Hematopoietic multipotent progenitor cell treated with erythropoietin and hydrocortisone succinate and interleukin-3 and kit ligand, for 8 days (in vitro differentiated cells): ENCODE measurements at places on chromosomes 7 and 10.

DNA sequence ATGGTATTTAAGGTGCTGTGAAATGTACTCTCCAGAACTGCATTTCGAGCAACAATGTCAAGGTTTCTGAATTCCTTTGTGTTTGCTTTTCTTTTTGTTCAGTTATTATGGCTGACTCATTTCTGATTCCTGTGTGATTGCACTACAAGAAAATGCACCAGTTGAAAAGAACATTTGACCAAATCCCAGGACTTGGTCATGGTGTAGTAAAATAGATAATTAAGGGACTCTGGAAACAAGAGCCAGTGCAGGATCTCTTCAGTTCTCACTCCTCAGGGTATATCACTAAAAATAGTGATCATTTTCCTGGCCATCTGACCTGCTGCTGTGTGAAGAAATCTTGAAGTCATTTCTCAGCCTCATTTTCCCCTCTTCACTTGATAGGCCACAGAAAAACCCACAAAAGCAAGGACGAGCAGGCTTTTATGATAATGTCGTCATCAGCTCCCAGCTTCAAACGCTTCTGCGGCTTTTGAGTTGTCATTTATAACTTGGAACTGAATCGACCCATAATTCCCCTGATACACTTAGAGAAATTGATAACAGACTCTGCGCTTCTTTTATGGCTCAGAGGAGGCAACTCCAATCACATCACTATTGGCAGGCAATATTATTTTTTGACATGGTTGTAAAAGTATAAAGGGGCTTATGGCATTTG lies 274.7 kb downstream of the HDAC9 start:
- no peak for DNase-seq

DNA sequence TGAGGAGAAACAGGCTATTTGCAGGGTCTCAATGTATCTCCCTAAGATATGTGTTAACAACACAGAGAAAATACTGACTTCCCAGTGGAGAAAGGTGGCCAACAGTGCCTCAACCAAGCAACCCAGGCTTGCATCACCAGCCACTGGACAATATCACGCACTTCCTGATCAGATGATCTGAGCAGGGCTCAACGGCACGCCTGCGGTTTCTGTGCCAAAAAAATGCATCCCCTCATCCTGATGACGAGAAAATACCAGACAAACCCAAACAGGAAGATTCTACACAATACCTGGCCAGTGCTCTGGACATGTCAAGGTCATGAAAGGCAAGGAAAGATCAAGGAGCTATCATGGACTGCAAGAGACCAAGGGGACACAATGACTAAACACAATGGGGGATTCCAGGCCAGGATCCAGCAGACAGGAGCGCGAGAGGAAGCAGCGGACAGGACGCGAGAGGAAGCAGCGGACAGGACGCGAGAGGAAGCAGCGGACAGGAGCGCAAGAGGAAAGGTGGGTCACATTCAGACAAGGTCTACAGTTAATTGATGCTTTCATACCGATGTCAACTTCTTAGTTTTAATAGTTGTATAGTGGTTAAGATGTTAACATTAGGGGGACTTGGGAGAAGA lies 51.1 kb downstream of the GNA12 start:
- DNase-seq: no peak

- no peak for DNase-seq
Observed at GRCh38 chr10:485776-486175, 203.7 kb downstream of the DIP2C start.

DNA sequence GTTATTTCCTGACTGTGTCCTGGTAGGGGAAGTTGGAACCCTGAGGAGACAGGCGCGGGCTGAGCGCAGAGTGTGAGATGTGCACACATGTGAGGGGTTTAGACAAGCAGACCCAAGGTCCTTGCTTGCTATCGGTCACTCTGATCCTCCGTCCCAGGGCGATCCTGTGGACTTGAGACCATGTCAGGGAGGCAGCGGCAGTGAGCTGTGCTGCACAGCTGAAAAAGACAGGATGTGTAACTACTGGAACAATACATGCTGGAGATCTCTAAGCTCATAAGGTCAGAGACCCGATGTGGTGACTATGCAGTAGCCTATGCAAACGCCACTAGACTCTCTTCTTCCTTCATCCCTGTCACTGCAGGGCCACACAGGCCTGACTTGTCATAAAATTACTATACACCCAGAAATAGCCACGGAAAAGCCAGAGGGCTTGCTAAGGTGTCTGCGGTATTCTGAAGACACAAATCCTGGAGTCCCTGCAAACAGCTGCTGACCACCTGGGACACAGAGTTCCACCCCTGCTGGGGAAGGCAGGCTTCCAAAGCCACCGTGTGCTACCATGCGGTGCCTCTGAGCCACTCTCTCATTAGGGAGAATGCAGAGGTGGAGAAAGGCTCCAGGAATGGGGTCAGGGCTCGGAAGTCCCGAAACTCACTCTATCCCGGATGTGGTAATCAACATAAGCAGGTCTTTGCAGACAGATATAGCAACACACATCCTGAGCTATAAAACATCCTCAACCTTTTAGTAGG lies 91.1 kb upstream of the DDC start:
- no peak for DNase-seq

DNA sequence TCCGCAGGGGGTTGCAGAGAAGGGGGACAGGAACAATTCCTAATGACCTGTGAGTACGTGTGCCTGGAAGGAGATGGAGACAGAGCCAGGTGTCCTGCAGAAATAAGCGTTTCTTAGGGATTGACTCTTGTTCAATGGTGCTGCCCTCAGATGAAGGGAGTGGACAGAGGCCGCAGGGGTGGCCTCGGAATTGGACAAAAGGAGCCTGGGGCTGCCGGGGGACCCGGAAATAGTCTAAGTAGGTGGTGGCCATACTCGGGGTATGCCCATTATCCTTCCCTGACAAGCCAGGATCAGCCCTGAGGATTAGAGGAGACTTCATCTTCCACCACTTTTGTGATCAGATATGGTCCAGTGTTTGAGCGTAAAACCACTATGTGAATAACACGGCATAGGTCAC lies 39.2 kb downstream of the ELFN1 start:
- no peak for DNase-seq

DNA sequence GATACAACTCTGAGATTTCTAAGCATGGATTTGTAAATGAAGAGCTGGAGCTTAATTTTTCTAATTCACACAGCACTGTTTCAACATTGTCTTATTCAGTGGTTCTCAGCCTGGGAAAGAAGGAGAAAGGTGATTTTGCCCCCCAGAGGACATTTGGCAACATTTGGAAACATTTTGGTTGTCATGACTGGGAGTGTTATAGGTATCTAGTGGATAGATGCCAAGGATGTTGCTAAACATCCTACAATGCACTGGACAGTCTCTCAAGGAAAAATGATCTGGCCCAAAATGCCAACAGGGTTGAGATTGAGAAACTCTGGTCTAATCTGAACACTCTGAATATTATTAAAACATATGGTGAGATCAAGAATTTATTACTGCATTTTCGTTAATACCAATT lies 3.8 kb upstream of the CAV2 start:
- DNase-seq: no peak

DNA sequence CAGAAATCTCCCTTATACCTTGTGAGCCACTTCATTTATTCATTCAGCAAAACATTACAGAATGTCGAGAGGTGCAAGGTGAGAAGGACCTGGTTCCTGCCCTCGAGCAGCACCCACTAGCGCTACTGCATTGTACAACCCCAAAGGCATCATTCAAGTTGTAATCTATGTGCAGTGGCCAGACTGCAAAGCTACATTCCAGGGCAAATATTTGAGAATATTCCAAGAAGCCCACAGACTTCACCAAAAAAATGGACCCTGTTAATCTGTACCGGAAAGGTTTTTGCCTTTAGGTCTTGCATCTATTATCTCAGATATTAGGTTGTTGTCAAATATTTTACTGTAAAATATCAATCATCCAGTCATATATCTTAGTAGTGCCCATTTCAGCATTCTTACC lies 295.4 kb upstream of the FZD1 start:
- no peak for DNase-seq

DNA sequence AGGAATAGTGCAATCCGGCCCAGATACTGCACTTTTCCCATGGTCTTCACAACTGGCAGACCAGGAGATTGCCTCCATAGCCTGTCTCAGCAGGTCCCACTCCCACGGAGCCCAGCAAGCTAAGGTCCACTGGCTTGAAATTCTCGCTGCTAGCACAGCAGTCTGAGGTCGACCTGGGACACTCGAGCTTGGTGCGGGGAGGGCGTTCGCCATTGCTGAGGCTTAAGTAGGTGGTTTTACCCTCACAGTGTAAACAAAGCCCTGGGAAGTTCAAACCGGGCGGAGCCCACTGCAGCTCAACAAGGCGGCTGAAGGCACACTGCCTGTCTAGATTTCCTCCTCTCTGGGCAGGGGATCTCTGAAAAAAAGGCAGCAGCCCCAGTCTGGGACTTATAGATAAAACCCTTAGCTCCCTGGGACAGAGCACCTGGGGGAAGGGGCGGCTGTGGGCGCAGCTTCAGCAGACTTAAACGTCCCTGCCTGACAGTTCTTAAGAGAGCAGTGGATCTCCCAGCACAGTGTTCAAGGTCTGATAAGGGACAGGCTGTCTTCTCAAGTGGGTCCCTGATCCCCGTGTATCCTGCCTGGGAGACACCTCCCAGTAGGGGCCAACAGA lies 293.5 kb upstream of the GALNT17 start:
- DNase-seq: no peak

DNA sequence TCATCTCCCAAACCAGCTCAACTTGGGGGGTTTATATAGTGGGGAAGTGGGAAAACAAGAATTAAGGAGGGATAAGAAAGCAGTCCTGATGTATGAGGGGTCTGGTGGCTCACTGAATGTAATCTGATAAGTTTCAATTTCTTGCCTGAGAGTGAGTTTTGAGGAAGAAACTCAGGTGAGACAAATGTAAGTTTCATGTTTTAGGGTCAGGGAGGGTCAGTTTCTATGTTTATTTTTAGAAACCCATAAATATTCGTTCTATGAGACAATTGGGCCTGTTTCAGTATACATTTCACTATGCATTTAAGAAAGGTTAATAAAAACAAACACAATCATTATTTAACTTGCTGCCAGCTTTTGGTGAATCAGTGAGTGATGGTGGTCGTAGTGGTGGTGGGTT lies 128.0 kb upstream of the MBL2 start:
- no peak for DNase-seq
